ENCODE measurements at places on chromosomes 11 and 22.

GRCh38 chr11:62054484-62055121 lies 69.2 kb upstream of the INCENP start:
- DNase-seq = no peak

- DNase-seq = peak; percentile 67
These were observed 19.2 kb downstream of the NECTIN1 start for GRCh38 chr11:119709638-119710346.

DNA sequence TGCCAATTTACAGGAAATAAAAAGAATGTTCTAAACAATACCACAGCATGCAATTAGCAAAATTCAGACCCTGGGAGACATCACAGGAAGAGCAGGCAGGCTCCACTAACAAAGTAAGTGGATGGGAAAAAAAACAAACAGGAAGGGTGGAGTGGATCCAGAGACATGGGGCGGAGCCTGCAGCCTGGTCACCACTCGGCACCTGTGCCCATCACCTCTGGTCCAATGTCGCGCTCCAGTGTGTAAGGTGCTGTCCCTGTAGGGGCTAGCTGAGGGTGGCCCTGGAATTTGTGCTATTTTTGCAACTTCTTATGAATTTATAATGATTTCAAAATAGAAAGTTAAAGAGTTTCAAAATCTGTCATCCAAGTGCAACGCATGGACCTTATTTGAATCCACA lies 11.0 kb upstream of the MOB2 start:
- DNase-seq = no peak

DNA sequence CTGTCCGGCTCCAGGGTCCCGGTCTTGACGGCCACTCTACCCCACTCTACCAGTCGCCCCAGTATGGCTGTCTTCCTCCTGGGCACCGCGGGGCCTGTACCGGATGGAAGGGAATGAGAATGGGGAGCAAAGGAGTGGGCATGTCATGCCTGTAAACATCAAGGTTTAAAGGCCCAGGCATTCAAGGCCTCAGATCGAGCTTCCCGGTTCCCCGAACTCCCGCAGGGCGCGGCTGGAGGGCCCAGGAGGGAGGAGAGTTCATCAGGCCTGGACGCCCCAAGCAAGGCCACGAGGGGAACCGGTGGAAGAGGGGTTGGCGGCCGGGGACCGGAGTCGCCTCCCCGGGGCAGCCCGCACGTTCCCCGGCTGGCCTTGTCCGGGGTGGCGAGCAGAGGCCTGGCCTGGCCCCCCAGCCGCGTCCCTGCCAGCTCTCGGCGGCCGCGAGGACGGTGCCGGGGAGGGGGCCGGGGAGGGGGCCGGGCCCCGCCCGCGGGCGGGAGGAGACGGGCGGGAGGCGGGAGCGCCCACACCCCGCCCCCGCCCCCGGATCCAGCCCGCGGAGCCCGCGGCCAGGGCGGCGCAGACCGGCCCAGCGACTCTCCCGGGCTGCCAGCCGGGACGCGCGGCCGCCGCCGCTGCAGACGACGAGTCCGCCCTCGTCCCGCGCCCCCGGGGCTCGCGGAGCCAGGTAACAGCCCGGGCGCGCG lies at the start of gene CDC42EP1:
Gene CDC42EP1, plus strand, starts transcription at position 580 of the 707 bp plus-strand sequence. CDS start 5,870 bp downstream, outside the sequence.
- peak; percentile 66 for DNase-seq

DNA sequence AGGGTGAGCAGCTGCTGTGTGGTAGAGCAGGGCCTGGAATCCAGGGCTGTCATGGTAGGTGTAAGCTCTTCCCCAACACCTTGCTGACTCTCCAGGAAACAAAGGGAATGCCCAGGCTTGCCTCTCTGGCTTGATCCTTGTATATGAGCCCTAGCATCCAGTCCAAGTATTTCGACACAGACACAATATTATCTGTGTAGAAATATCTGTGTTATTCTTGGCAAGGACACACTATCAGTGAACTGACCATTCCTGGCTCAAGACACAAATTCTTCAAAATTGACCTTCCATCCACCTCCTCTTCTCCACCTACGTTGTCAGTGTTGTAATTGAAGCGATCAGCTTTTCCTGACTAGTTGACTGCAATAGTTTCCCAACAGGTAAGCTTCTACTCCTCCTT lies 312.0 kb upstream of the NARS2 start:
- no peak for DNase-seq

DNA sequence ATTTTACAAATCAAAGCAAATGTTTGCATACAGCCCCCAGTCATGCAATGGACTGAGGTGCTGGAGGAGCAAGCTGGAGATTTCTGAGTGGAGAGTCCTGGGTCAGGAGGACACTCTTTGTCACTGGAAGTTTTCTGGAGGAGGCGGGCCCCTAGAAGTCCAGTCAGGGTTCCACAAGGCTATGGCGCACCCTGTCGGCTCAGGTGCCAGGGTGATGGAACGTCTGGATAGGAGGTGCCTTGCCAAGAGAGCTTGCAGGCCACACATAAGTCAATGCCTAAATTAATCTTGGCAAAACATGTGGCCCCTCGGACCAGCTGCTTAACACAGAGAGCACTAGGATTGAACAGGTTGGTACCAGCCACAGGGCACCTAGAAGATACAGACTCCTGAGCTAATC lies 174.7 kb upstream of the CADM1 start:
- peak; percentile 38 for DNase-seq

- DNase-seq = peak; percentile 52
These were observed 505 bp downstream of the ZNF214 start for GRCh38 chr11:7019500-7020182.

GRCh38 chr11:29300420-29300819 lies 716.4 kb downstream of the KCNA4 start:
- no peak for DNase-seq

DNA sequence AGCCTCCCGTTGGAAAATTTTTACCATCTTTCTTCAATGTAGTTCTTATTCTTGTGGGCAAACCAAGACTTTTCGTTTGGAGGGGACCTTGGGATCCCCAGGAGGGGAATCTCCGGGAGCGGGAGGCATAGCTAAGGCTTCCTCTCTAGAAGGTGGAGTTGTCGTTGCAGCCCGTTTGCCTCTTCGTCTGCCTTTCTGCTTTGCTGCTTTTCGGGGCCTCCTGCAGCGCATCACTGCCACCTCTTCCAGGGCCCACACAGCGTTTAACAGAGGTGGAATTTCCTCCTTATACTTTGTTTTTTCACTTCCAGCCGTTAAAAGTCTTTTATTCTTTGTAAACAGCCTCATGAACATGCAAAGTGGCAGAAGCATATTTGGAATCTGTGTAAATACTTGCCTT lies 3.5 kb upstream of the IFITM3 start:
- no peak for DNase-seq

GRCh38 chr11:101474666-101475065 lies 109.1 kb downstream of the TRPC6 start:
- DNase-seq = no peak

DNA sequence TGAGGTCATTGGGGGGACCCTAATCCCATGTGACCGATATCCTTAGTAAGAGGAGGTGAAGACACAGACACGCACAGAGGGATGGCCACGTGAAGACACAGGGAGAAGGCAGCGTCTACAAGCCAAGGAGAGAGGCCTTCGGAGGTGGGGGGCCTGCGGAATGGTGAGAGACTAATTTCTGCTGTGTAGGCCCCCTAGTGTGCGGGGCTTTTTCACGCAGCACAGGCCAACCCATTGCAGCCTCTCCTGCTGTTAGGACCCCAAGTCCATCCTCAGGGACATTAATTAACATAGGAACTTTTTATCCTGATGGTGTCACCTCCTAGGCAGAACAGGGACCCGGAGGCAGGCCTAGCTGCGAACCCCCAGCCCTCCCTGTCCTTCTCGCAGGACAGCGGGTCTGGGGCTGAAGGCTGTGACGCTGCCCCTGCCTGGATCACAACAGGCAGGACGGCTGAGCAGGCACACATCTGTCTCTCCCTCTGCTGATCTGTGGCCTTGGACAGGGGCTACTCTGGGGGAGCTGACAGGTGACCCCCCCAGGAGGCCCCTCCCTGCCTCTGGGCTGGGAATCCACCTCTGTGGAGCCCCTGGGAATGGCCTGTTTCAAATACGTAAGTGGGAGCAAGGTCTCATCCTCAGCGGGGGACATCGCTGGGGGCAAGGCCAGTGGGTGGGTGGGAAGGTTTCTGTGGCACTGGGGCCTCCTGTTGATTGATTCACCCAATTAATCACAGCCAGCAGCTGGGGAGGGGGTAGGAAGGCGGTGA lies 7.9 kb downstream of the ASCL2 start:
- no peak for DNase-seq

Data from nephron progenitor cell (in vitro differentiated cells).